ENCODE measurements at places on chromosomes 16 and 17.

DNA sequence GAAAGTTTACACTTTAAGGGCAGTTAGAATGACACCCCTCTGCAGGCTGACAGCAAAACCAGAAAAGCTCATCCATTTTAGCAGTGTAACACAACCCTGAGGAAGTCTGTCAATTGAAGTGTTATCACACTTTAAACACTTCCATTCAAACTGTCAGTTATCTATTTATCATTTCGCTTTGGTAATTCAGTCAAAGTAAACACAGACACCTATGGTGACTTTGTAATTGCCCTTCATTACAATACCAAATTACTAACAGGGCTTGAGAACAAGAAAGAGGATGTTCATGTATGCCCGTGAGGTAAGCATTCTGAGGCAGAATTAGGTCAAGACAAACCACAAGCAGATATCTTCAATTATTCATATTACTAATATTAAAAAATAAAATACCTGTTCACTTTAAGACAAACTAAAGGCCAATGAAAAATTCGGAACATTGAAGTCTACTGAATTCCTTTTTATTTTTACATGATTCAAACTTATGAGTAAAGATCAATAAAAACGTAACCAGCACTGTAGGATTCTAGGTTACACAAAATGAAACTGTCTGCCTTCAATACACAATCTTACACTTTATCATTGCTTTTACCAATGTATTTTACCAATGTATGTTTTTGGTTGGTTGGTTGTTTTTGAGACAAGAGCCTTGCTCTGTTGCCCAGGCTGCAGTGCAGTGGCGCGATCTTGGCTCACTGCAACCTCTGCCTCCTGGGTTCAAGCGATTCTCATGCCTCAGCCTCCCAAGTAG lies 57.1 kb downstream of the BRIP1 start:
- no peak for DNase-seq

DNA sequence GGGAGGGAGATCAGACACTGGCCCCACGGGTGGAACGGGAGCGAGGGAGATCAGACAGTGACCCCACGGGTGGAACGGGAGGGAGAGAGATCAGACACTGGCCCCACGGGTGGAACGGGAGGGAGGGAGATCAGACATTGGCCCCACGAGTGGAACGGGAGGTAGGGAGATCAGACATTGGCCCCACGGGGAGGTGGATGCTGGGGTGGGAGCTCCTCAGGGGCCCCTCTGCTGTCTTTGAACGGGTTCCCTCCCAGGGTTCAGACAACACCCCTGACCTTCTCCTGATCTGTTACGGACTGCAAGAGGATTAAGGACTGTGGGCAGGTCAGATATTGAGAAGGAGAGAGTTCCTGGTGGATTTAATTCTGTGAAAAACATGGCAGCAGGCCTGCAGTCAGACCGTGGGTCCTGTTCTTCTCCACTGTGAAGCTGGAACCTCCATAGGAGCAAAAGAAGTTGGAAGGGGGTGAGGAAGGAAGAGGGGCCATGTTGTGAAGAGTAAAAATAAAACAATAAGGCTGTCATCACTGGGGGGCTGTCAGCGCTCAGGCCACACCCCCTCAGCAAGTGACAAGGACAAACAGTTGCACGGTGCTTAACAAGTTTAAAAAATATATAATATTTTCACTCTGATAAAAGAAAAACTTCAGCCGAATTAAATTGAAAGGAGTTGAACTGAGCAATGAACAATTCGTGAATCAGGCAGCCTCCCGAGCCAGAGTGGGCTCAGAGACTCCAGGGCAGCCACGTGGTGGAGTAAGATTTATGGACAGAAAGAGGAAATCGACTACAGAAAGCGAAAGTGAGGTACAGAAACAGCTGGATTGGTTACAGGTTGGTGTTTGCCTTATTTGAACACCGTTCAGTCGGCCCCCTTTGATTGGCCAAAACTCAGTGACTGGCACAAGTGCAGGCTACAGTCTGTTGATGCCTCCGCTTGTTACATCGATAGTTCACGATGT lies 348.7 kb upstream of the TNRC6C start:
- no peak for DNase-seq

- no peak for DNase-seq
Measured at GRCh38 chr16:21600031-21600773, 825 bp downstream of the METTL9 start.

- no peak for DNase-seq
Measured at GRCh38 chr16:57661510-57661909, 6.6 kb upstream of the ADGRG3 start.

- no peak for DNase-seq
Measured at GRCh38 chr16:59260892-59261291, 526.8 kb upstream of the GOT2 start.

- DNase-seq = no peak
Measured at GRCh38 chr16:2710711-2711231, 9.3 kb downstream of the PRSS27 start.

- DNase-seq = no peak
Measured at GRCh38 chr17:4617090-4617489, 24.4 kb downstream of the ALOX15 start.

GRCh38 chr16:86027373-86028126 lies 128.6 kb downstream of the IRF8 start:
- no peak for DNase-seq

DNA sequence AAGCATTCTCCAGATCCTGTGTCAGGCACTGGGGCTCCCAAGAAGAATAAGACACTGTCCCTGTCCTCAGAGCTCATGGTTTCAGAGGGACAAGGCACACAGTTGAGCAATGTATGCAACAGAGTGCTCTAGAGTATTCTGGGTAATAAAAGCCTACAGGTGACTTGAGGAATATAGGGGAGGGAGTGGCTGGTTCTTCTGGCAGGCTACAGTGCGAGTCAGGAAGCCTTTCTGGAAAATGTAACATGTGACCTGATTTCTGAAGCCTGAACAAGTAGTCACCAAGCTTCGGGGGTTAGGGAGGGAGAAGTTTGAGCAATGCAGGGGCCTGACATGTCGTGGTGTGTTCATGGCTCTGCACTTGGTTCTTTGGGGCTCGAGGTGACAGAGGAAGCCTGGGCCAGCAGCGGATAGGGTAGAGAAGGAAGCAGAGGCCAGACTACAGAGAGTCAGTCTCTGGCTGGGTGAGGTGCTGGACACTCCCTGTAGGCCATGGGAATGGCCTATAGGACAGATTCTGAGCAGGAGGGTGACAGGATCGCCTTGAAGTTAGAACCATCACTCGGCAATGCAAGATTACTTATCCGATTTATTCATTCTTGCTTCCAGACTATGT lies 16.0 kb upstream of the LRRC75A start:
- no peak for DNase-seq

GRCh38 chr16:3070608-3071111 lies 5.2 kb downstream of the IL32 start:
- DNase-seq = no peak

DNA sequence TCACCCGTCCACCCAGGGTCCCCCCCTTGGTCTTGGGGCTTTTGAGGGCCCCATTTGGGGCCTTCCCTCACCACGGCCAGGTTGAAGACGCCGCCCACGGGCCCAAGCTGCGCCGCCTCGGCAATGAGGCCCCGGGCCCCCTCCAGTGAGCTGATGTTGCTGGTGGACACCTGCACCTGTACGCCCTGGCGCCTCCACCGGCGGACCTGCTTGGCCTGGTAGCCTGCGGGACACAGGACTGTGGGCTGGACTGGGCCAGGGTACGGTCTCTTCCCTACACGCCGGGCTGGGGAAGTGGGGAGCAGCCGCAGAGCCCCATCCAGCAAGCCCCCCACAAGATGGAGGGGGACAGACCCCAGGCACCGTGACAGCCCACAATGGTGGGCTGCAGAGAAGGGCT lies 15.6 kb downstream of the FASN start:
- no peak for DNase-seq

DNA sequence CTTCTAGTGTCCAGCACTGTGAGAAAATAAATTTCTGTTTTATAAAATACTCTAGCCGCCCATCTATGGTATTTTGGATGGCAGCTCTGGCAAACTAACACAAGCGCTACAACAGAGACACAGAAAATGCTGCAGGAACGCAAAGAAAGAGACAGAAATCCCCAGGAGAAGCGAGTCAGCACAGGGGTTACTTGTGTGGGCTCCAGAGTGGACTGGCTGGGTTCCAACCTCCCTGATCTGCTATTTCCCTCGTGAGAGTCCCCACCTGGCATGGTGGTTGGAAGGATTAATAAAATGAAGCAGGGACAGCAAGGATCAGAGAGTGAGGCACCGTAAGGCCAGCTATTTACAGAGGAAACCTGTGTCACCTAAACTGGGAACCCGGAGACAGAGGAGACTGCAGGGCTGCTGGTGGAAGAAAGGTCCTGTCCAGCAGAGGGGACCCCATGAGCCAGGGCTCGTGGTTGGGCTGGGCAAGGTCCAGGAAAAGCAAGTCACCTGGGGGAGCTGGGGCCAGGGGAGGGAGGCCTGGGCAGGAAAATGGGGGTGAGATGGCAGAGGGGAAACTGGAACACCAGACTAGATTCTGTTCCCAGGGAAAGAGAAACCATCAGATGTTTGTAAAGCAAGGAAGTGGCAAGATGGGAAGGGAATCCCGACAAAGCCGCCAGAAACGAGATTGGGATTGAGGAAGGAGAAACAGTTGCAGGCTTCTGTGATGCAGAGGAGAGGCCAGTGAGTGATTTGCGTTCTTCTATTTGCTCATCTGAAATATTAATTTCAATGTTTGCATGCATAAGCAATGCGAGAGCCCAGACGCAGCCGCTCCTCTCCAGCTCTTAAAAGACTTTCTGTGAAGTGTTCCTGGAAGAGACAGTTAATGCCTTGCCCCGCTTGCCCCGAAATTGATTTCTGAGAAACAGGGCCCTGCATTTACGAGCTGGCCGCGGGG lies 63.0 kb upstream of the TEKT3 start:
- no peak for DNase-seq

DNA sequence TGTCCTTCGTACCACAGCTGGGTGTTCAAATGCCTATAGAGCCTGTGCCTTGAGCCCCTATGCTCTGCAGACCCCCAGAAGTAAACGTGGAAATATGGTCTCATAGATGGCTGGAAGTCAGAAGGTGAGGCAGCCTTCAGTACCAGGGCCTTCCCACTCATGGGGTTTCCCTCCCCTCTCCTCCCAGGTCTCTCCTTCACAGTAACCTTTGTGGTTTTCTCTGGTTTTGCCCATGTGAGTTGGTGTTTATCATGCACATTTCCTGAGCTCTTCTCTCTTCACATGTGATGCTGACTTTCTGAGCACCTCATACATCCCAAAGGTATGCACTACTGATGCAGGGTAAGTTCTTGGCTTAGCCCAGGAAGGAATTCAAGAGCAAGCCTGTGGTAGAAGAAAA lies 35.4 kb downstream of the TMEM114 start:
- no peak for DNase-seq

- DNase-seq = no peak
Measured at GRCh38 chr16:81635063-81635937, 143.8 kb upstream of the PLCG2 start.

DNA sequence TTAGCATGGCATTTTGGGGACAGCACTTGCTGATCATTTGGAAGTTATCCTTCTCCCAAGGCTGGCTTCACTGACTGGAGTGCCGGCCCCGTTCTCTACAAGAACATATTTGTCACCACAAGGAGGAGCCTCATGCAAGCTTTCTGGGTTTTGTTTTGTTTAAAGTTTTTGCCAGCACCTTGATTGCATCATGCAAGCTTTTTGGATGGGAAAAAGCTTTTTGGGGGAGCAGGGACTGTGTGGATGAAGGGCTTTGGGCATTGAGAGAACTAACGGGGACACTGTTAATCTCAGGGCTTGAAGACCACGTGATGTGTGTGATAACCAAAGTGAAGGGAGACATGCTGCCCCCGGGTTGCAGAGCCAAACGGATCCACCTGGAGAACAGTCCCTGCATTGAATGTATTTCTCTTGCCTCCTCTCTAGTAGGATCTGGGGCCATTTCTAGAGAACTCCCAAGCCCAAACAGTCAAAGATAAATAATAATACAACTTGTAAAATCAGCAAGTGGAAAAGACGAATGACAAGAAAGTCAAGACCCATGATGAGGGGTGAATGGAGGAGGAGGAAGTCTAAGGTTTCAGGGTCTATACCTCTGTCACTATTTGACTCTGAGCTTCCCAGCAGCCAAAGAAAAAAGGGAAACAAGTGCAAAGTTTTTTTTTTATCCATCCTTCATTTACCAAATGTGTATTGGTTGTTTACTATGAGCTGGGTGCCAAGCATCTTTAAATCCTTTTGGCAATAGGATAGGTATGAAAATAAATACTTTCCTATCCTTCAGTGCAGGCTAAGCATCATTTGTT lies 17.2 kb downstream of the TMEM114 start:
- DNase-seq = no peak

- no peak for DNase-seq
Measured at GRCh38 chr16:19844945-19845641, 39.6 kb downstream of the GPRC5B start.

Data from neural crest cell (in vitro differentiated cells).